ENCODE measurements at places on chromosomes 3 and 15. TPM values are rescaled to one million over a fixed set of nuclear protein-coding genes. Genes with fewer than 3 reads are reported as not detected.

CALML4 gene
- total RNA-seq: 6.3 TPM

GRIP2 gene
- total RNA-seq: 2.3 TPM

GOLGA6D gene
- total RNA-seq: not detected

B3GALNT1 gene
- 22.3 TPM for total RNA-seq

NSMCE3 gene
- total RNA-seq: 8.9 TPM

WDR93 gene
- 0.68 TPM for total RNA-seq

MSL2 gene
- 42.3 TPM for total RNA-seq

KIF15 gene
- 0.83 TPM for total RNA-seq

- DNase-seq: no peak
Measured at GRCh38 chr15:99019558-99020540, 12.3 kb upstream of the PGPEP1L start.

DNA sequence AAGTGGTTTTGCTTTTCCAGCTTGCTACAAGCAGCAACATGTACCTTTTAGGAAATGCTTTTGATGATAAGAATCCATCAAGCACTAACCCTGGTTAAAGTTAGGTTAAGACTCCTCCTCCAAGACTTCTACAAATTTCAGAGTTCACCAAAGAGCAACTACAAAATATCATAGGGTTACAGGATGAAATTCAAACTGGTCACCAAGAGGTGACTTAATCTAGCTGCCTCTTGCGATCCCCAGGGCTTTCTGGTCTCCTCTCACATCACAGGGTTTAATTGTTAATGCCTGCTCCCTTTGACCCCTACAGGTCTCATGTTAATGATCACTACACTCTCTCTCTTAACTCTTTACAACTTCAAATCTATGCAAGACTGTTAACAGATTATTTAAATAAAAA, 66.5 kb downstream of the DPH6 start:
- no peak for DNase-seq

GRCh38 chr15:22888120-22888859, 49.8 kb downstream of the NIPA2 start:
- no peak for DNase-seq

- no peak for DNase-seq
Measured at GRCh38 chr3:52202384-52203077, 4.6 kb downstream of the ALAS1 start.

DNA sequence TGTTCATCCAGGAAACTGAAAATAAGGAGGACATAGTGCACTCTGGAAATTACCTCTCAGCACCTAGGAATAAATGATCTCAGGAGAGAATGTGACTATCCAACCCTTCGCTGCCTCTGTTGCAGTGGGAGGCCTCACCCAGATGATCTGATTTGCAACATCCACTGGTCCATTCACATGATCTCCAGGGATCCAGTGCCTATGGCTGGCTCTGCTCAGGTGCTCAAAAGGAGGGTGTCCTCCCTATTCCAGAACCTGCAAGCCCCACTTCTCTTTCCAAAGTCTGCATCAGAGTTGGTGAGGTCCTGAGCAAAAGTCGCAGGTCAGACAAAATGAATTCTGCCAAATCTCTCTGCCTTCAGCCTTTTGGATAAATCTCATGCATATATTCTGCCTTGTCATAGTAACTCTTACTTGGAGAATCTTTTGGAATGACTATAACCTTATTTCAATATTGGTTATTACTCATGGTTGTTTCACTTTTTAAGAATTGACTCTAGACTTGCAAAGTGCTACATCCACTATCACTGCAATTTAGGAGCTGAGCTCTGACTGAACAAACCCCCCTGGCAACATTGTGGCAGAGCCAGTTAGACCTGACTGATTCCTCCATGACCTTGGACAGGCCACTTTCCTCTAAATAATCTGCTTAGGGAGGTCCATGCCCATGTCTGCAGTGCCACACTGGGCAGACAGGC, 295.1 kb downstream of the EPHB1 start:
- DNase-seq: no peak

GRCh38 chr15:80992006-80992405, 2.4 kb upstream of the MESD start:
- DNase-seq: no peak

DNA sequence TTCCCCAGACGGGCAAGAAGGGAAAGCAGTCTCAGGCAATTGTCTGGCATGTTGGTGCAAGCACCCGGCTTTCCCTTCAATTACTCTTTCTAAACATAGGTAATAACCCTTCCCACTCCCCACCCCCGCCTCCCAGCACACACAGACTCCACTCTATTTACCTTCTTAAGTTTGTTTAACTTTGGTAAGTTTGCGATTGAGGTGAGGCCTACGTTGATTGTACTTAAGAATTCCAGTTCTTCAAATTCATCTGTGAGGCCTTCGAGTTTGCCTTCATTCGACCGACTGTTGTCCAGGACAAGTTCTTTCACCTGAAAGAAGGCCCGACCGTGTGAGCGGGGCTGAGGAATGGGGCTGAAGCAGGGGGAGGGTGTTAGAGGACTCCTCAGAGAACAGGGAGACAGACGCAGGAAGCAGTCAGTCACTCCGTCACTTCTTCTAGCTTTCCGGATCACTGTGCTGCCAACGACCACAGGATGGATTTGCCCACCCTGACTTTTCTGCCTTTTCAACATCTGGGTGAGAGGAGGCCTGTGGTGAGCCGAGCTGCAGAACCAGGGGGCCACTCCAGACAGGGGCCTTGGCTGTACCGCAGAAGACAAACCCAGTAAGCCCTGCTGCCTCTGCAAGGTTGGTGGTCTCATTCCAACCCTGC, 33.0 kb downstream of the ANP32A start:
- DNase-seq: peak; percentile 70

DNA sequence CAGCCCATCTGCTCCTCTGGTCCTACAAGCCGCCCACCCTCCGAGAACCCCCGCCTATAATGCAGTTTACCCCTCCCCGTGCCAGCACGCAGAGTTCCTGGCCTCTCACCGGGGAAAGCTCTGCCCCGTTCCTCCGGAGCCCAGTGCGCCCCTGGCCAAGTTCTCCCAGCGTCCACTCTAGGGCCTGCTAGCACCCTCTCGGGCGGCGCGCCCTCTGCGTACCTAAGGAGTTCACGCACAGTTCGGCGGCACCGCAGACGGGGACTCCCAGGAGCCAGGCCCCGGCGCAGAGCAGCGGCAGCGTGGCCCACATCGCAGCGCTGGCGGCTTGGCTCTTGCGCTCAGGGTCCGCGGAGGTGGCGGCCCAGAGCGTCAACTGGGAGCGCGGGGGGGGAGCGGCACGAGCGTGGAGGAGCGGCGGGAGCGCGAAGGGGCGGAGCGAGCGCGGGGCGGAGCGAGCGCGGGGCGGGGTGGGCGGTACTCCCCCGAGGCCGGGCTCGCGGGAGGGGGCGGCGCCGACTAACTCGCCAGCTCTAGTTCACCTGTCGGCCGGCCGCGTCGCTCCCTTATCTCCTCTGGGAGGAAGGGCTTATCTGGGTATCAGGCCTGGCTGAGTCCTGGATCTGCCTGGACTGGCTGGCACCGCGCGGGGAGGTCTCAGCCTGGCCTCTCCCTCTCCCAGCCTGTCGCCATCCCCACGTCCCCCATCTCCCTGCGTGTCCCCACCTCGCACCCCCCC, at the start of gene CTSH:
TSS of gene CTSH (minus strand) at position 378 of the 739 bp plus-strand sequence. CDS start at position 313, 65 bp downstream.
- peak; percentile 92 for DNase-seq

- DNase-seq: peak; percentile 82
Measured at GRCh38 chr3:187741403-187742350, 3.6 kb downstream of the BCL6 start.

- DNase-seq: no peak
Measured at GRCh38 chr3:60839246-60839645, 412.0 kb downstream of the FHIT start.

DNA sequence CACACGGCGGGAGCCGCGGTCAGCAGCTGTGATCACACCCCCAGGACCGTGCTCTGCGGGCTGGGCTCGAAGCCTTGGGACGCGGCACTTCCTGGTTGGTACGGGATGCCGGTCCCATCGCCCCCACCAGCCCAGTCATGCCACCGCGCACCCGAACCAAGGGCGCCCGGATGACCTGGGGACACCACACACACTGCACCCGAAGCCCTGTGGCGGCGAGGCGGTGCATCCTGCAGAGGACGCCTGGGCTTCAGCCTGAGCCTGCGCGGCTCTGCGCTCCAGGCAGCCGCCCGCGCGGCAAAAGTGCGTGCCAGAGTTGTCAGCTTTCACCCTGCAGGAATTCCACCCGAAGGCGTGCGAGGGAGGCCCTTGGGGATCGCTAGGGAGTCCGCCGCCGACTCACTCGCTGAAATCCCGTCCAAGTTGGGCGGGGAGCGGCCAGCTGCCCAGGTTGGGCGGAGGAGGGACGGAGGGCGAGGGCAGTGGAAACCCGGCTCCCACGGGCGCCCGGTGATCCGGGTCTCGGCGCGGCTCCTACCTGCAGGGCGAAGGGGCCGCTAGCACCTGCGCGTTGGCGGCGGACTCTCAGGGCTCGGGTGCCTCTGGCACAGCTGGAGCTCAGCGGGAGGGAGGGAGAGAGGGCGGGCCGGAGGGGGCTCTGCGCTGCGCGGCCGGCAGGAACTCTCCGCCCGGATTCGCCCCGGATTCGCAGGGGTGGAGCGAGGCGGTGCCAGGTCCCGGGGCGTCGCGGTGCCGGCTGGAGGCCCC, at the start of gene PLD1:
TSS of gene PLD1 (minus strand) at position 623 of the 768 bp plus-strand sequence. CDS start 72,432 bp downstream, outside the sequence.
- peak; percentile 86 for DNase-seq

- no peak for DNase-seq
Measured at GRCh38 chr3:47344971-47345370, 35.9 kb upstream of the PTPN23 start.

DNA sequence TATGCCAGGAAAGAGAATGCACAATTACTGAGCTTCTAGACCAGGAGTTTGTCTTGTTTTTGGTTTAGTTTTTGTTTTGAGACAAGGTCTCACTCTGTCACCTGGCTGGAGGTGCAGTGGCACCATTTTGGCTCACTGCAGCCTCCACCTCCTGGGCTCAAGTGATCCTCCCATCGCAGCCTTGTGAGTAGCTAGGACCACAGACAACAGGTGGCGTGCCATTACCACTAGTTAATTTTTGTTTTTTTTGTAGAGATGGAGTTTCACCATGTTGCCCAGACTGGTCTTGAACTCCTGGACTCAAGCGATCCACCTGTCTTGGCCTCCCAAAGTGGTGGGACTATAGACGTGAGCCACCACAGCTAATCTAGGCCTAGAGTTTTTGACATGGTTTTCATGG, 104.4 kb upstream of the CCDC54 start:
- DNase-seq: no peak

DNA sequence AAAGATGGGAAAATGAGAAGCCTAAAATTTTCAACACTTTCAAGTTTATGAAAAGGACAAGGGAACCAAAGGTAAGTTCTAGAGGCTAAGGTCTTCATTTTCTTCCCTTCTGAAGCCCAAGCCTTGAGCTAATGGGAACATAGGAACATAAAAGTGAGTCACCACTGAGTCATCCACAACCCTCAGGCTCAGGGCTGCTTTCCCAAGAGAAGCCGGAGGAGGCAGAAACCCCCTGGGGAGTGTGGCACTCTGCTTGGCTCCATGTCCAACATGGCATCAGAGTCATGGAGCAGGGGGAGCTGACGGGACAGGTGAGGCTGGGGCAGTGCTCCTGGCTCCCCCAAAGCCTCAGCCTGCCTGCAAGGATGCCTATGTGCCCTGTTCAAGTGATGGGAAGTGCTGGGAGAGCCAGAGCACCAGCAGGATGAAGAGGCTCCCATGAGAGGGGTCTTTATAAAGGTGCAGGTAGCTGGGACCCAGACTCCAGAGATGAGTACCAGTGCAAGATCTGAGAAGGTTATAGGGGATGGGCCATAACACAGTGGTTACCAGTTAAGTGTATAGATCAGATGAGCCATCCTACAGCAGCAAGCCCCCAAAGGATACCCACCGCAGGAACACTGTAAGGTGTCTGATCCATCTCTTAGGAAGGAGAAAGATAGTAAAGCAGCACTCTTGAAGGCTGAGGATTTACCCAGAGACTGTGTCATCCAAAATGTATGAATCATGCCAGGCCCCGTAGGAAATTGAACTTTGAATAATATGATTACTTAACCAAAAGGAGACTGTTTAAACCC, 31.8 kb upstream of the RYR3 start:
- DNase-seq: no peak

- DNase-seq: no peak
Measured at GRCh38 chr3:85670634-85671205, 711.9 kb downstream of the CADM2 start.

GRCh38 chr3:138371070-138371965, 22.9 kb downstream of the MRAS start:
- no peak for DNase-seq

Data from ureter (tissue), 1 donor.